ENCODE measurements at places on chromosomes 2 and 18.

DNA sequence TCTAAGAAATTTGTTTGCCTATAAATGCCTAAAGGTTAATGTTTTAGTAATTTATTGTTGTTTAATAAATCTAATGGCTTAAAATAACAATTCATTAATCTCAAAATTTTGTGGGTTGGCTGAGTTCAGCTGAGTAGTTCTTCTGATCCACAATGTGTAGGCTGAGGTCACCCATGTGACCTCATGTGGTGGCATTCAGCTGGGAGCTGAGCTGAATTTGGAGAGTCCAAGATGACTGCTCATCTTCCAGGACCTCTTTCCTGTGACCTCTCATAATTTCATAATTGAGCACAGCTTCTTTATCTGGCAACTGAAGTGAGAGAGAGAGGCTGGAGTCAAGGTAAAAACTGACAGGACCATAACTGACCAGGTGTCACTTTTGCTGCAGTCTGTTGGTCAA, 132.4 kb downstream of the TXNL1 start:
- DNase-seq: no peak

GRCh38 chr2:38261569-38262068, 115.5 kb downstream of the ATL2 start:
- DNase-seq: no peak

DNA sequence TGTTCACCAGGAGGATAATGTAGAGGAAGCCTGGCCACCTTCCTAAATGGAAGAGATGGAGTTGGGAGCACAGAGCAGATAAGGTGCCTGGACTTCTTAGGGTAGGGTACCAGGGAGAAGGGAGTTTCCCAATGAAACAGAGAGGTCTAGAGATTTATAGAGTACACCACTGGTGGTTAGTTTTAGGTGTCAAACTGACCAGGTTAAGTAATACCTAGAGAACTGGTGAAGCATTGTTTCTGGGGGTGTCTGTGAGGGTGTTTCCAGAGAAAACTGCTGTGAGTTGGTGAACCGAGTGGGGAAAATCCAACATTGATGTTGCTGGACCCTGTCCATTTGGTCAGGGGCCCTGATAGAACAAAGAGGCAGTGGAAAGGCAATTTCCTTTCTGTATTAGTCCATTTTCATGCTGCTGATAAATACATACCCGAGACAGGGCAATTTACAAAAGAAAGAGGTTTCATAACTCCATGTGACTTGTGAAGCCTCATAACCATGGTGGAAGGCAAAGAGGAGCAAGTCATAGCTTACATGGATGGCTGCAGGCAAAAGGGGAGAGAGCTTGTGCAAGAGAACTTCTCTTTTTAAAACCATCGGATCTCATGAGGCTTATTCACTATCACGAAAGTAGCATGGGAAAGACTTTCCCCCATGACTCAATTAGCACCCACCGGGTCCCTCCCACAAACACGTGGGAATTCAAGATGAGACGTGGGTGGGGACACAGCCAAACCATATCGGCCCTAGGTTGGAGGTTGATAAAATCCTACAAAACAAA, 260.8 kb downstream of the CBLN2 start:
- DNase-seq: peak; percentile 1

DNA sequence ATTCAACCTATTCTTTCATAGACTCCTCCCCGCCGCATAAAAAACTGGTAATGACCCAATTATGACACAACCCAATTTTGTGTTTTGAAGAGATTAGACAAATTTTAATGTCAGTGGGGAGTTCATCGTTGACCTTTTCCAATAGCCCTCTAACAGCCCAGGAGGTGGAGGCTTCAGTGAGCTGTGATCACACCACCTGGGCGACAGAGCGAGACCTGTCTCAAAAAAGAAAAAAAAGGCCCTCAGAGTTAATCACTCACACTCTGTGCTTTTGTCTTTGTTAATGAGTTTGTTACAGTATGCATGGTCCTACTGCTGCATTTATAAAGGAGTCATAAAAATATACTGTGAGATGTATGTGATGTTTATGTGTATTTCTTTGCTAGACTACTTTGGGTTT, 510.6 kb downstream of the CPS1 start:
- no peak for DNase-seq

DNA sequence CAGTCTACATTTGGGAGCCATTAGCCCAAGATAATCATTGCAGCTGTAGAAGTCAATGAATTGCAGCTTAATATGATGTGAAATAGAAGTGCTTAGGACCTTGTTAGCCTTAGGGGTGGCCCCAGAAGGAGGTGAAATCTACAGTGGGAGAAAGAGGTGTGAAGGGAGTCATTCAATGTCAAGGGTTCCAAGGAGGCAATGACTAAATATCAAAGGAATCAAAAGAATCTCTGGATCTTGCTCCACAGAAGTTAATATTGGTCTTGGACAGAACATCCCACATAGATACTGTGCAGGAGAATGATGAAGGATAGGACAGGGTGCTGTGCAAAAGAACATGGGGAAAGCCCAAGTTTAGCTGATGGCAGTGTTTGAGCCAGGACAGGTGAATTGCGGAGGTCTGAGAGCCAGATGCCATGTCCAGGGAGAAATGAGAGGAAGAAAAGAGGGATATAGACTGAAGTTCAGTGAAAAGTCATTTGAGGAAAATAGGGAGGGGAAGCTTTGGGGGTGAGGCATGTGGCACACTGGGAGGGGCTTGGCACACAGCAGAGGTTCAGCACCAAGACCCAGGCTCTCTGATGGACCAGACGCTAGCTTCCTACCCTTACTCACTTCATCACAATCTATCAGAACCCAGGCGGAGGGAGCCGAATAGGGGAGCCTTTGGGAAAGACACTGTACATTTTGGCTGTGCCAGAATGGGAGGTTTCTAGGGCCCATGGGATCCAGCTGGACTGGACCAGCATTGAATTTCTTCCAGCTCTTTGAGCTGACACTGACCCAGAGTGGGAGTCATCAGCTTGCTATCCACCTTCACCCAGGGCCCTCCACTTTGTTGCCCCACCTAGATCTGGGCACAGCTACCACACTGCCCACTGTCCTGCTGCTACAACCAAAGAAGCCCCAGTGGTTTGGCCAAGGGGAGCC, 2.2 kb downstream of the IL1F10 start:
- DNase-seq: no peak

- DNase-seq: no peak
These were observed 29.2 kb upstream of the HPCAL1 start for GRCh38 chr2:10273215-10274175.

GRCh38 chr2:18465979-18466378, 94.5 kb downstream of the RDH14 start:
- DNase-seq: no peak

GRCh38 chr18:26865557-26865956, at the start of gene AQP4:
AQP4 (minus strand) TSS chr18:26865707; CDS start chr18:26865689, 18 bp downstream.
- DNase-seq: no peak

- DNase-seq: no peak
These were observed 55.8 kb downstream of the ST6GAL2 start for GRCh38 chr2:106830191-106830590.

GRCh38 chr2:222745836-222746559, 74.5 kb downstream of the MOGAT1 start:
- DNase-seq: no peak

- DNase-seq: no peak
These were observed 35.9 kb downstream of the SMC6 start for GRCh38 chr2:17717666-17718065.

Data from GM12865 (cell line).